ENCODE measurements at places on chromosomes 16 and 17.

GRCh38 chr16:56411624-56412023 lies 13.7 kb downstream of the AMFR start:
- no peak for DNase-seq

DNA sequence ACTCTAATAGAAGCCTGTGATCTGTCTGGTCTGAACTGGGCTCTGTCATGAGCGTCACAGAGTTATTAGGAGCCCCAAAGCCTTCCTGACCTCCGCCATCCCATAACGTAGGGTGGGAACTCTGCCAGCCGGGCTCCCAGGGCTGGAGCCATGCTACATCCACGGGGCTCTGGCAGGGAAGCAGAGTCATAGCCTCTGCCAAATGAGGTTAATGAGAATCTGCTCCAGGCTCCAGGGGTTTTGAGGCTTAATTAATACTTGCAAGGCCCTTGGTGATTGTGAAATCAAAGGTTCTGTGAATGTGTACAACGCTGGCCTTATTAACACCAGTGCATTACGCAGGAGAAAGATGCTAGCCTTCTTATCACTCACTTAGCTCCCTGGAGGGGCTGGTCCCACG lies 42.4 kb upstream of the ZFP90 start:
- DNase-seq, result no peak

DNA sequence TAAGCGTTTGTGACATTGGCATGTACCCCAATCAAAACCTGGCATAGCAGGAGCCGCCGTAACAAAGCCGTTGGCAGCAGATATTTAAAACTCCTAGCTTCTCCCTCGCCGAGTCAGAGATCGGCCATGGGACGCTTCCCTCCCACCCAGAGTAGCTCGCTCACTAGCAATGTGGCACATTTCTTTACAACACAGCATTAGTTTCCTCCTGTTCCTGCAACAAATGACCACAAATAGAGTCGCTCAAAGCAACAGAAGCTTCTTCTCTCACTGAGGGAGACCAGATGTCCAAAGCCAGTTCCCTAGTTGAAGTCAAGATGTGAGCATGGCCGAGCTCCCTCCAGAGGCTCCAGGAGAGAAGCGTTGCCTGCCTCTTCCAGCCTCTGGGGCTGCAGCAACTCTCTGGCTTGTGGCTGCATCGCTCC lies 106.7 kb downstream of the RBFOX3 start:
- DNase-seq, result no peak

DNA sequence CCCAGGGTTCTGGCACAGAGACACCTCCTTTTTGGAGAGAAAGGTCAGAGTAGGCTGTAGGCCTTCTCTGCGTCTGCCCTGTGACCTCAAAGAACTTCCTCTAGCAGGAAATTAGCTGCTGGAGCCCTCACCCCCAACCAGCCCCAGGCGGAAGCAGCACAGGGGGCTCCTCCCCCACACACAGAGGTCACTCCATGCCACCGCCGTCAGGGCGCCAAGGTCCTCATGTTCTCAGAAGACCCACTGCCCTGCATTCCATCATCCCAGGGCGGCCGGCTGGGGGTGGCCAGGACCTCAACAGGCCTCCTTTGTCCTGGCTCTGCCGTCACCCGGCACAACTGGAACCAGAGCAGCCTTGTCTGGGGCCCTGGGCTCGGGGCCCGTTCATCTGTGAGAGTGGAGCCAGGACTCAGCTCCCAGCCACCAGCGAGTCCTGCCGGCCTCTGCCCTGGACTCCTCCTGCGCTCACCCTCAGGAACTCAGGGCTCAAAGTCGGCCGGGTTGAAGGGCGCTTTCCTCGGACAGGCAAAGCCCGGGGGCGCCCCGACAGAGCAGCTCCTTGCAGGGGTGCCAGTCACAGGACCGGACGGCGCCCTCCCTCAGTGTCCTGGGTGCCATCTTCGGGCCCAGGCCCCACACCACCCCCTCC lies 1.2 kb downstream of the TMC6 start:
- no peak for DNase-seq

GRCh38 chr16:85234310-85235204 lies 122.3 kb upstream of the CIBAR2 start:
- DNase-seq, result no peak

DNA sequence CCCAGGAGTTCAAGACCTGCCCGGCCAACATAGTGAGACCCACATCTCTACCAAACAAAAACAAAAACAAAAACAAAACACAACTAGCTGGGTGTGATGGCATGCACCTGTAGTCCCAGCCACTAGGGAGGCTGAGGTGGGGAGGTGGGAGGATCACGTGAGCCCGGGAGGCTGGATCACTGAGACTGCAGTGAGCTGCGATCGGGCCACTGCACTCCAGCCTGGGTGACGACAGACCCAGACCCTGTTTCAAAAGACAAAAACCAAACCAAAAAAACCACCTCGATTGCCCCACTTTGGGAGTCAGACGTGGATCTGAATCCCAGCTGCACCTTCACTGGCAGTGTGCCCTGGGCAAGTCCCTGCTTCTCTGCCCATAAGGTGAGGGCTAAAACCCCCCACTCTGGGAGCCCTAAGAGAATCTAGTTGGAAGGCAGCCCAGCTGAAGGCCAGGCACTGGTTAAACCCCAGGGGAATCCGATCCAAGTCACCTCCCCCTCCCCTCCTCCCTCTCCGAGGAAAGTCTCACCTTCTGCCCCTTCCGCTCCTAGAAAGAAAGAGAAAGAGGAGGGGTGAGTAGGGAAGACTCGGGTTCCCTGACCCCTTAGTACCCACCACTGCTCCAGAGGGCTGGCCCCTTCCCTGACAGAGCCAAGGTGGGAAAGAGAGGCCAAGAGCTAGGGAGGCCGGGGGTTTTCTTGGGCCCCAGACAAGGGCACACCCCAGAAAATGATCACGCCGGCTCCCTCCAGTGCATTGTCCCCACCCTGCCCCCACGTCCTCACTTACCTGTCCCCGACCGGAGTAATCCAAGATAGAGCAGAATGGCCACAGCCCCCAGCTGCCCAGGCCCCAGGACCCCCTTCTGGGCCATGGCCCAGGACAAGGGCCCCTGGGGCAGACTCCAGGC lies 647 bp downstream of the PRSS8 start:
- DNase-seq, result no peak

Measured in left renal pelvis (tissue), 4 donors.